ENCODE measurements at places on chromosomes 2 and 18.

DNA sequence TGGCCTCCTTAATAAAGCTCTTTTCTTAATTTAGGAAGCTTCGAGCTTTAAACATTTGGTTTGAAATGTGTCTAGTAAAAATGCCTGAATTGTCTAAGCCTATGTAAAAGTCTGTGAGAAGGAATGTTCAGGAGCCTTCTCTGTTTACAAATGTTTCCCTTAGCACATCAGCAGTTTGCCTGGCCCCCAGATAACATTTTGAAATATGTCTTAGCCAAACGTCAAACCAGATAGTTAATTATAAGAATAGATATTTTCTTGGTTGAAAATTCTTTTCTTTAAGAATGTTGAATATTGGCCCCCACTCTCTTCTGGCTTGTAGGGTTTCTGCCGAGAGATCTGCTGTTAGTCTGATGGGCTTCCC is 498.6 kb downstream of the CCDC85A start:
- no peak for DNase-seq

- no peak for DNase-seq
Observed at GRCh38 chr18:31101183-31102024, 817 bp downstream of the DSC2 start.

DNA sequence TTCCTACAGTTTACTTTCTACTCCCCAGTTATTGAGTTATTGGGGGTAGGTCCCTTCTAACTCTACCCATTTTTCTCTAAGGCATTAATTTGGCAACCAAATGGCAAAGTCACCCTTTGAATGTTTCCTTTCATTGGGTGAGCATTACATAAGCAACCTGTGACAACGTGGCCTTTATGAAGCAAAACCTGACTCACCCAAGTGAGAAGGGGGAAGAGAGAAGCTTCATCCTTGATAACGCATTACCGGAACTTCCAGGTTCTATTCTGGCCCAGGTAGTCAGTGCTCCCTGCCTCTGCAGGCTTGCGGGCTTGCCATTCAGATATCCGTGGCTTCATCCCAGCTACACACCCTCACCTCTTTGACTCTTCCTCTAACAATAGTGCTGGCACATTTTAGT is 39.1 kb upstream of the FAM124B start:
- no peak for DNase-seq

DNA sequence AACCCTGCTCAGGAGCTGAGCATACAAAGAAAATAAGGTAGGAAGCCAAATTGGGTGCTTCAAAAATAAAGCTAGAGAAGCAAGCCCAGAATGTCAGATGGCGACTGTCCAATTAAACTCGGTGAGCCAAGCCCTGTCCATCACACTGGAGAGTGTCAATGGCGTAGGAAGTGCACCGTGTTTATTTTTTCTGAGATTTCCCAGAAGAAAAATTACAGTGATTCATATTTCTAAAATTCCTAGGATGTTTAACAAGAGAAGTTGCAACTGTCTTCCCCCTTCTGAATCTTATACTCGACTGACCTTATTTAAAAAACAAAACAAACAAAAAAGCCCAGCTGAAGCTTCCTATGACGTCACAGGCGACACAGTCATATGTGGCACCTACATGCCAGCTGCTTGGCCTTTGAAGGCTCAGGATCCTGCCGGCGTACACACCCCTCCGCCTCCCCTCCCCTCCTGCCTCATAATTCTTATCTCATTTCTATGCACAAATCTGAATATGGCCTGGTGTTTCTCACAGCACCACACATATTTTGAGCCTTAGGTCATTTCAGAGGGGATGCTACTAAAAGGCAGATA is 60.8 kb downstream of the MBP start:
- no peak for DNase-seq

GRCh38 chr2:119707117-119708087 is 28.4 kb downstream of the TMEM177 start:
- DNase-seq, result no peak

DNA sequence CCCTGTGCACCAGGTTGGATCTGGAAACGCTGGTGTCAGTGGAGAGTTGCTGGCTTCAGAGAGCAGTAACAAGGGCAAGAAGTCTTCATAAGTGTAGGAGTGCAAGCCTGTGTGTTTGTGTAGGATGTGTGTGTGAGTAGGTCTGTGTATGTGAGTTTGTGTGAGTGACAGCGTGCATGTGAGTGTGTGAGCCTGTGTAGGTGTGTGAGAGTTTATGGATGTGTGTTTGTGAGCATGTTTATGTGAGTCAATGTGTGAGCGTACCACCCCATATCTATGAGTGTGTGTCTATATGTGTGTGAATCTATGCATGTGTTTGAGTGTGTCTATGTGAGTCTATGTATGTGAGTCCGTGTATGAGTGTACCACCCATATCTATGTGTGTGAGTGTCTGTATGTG is 86.5 kb upstream of the ATG16L1 start:
- no peak for DNase-seq

DNA sequence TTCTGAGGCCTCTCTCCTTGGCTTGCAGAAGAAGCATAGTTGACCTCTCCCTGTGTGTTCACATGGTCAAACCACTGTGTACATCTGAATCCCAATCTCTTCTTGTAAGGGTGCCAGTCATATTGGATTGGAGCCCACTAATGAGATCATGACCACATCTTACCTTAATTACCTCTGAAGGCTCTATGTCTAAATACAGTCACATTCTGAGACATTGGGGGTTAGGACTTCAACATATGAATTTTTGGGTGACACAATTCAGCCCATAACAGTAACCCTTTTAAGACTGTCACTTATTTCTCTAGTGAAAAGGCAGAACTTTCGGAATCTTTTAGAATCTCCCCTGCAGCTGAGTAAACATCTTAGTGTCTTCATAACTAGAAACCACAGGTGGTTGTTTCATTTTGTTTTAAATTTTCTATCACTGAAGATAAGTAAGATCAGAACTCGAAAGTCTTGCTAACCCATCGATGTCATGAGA is 33.3 kb downstream of the BMP10 start:
- no peak for DNase-seq

- no peak for DNase-seq
Observed at GRCh38 chr2:182365855-182366254, 61.0 kb downstream of the PDE1A start.

- no peak for DNase-seq
Observed at GRCh38 chr2:230202430-230203109, 17.2 kb downstream of the SP110 start.

DNA sequence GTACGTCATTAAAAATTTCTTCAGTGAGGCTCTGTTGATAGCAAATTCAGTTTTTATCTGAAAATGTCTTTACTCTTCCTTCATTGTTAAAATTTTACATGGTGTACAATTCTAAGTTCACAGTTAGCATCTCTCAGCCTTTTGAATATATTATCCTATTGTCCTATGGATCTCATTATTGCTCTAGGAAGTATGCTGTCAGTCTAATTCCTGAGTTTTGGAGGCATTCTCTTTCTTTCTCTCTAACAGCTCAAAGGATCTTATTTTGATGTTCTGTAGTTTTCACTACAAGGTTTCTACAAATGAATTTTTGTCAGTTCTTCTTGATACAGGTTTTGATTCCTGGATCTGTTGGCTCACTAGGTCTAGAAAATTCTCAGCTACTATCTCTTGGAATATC is 2.9 kb upstream of the ACMSD start:
- no peak for DNase-seq

DNA sequence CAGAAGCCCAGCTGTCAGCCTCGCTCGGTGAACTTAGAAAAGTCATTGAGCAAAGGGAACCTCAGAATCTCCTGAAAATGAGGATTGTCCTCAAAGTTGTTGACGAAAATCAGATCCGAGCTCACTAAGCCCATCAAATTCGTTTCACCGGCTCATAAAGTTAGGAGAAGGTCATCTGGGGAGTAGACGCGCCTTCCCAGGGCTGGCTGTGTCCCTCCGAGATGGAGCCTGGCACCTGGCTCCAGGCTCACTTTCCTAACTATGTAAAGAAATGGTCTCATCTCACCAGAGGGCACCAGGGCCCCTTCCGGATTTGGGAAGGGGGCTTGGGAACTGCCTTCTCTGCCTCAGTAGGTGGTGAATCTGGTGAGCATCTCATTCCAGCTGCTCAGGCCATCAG is 145.5 kb downstream of the PXDN start:
- DNase-seq, result no peak

GRCh38 chr2:181818058-181818680 is 73.4 kb upstream of the ITPRID2 start:
- no peak for DNase-seq

- DNase-seq, result no peak
Observed at GRCh38 chr2:83280391-83280790, 1178.7 kb downstream of the SUCLG1 start.

GRCh38 chr2:206368933-206369569 is 74.3 kb upstream of the ADAM23 start:
- DNase-seq, result no peak

- DNase-seq, result no peak
Observed at GRCh38 chr18:36589857-36590543, 238.8 kb downstream of the TPGS2 start.

GRCh38 chr2:108632332-108633160 is 86.7 kb upstream of the RANBP2 start:
- no peak for DNase-seq
